GM12878 (cell line): ENCODE measurements at places on chromosomes 6 and 20.

DNA sequence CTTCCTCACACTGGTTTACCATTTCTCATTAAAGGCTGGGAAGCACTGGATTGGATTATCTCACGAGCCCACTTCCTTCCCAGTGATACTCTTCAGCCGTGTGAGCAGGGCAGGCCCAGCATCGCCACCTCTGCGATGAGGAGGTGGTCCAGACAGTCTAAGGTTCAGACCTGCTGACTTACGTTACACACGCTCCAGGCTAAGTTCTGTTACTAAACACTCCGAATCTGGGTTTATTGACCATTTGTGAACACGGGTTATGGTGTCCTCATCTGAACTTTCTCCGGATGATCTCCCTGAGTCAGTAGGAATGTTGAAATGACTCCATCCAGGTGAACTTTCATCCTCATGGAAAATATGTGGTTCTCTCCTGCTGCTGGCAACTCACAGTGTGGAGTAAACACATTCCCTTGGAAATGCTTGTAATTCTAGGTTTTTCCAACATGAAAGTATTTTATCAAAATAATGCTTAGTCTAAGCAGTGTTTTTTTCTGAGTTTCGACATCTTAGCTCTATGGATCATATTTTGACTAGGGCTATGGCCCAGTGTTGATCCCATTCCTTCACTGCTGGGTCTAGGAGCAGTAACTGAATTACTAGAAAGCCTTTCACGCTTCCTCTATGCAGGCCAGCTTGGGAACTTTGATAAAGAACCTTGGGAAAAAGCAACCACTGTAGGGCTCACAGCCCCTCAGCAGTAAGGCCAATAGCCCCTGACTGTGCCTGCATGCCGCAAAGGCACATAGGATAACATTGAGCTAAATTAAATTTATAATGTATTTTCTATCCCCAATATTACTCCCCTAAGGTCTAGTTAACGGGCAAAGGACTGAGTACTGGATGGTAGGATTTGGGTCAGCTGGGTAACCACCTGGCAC is 37.7 kb upstream of the PXDC1 start:
- no peak for DNase-seq

- DNase-seq: no peak
Observed at GRCh38 chr6:125154118-125154760, 666 bp downstream of the TPD52L1 start.

DNA sequence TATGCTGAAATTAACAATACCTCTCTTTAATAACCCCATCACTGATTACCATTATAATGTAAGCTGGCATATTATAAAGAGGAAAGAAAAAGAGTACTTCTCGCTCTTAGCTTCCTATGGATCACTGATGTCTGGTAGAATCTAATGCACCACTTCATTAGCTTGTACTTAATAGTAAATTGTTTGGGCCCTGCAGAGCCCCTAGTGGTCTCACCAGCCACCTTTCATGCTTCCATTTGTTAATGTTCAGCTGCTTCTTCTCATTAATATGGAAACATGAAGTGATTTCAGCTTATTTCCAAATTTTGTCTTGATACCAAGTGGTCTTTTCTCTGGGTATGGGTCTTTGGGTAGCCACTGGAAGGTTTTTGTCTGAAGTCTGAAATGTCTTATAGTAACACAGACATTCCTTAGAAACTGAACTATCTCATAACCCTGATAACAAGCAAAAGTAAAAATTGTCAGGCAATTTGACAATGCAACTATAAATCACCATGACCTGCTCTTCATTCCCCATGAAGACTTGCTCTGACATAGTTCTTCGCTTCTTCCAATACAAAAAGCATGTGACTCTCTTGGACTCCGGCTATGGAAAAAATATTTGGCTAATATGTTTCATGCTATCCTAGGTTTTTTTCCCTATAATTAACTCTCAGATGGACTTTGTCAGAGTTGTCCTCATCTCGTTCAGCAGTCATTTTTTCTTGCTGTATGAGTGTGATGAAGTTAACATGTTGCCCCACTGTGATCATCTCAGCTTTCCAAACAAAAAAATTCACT is 395.8 kb upstream of the MARCKS start:
- no peak for DNase-seq

DNA sequence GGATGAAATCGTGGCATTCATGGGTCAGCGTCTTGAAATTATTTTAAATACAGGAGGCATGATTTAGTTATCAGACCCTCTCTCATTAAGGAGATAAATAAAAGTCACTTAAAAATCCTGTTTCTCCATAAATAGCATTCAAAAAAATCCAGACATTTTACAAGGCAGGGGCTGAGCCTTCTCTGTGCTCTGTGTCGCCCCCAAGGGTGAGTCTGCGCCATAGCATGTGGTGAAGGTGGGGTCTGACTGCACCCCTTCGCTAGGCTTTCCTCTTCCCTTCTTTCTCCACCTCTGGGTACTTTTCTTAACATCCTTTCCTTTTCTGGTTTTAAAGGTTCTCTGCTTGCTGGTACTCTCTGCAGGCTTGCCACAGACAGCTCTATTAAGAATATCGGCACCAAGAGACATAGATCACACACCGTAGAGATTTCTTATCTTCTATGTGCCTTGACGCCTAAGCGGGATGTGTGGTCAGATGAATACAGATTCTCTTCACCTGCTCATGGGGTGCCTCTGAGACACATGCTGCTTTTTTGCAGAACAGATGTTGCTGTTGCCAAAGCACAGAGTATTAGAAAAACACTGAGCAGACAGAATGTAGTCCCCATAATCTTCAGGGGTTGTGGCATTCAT is 20.1 kb upstream of the FAM209A start:
- no peak for DNase-seq

DNA sequence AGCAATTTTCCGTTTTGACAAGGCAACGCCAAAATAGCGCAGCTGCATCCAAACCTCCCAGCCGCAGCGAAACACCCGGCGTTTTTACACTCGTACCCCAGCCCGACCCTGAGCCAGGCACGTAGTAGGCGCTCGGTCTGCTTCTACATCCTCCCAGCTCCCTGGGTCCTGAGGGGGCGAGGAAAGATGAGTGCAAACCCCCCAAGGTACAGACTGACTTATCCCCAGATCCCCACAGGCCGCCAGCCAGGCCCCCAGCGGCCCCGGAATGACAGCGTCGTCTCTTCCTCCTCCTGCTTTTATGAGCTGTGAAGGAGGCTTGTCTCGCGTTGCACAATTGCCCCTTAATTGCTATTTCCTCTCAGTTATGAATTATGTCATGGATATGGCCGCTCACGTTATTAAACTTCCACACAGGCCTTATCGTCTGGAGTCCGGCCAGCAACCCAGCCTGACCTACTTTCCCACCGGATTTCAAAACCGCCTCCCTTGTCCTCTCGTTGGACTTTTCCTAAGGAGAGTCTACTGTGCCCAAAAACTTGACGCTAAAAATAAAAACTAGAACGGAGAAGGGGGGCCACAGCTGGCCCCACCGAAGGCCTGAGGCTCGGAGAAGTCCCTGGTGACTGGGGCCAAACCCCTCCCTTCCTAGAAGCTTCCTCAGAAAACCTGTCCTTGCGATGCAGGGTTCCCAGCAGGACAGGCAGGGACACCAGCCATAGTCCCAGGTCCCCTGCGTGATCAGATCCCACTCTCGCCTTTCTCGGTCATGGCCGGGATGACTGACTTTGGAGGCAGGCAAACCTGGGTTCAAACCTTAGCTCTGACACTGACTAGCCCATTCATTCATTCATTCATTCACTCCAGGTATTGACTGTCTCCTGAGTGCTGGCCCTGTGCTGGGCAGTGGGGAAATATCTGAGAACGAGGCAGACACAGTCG is 130.9 kb upstream of the PTPN1 start:
- no peak for DNase-seq

GRCh38 chr6:139588734-139589593 is 214.5 kb upstream of the CITED2 start:
- no peak for DNase-seq

- DNase-seq: no peak
Observed at GRCh38 chr6:108862479-108863191, 14.4 kb downstream of the ARMC2 start.

DNA sequence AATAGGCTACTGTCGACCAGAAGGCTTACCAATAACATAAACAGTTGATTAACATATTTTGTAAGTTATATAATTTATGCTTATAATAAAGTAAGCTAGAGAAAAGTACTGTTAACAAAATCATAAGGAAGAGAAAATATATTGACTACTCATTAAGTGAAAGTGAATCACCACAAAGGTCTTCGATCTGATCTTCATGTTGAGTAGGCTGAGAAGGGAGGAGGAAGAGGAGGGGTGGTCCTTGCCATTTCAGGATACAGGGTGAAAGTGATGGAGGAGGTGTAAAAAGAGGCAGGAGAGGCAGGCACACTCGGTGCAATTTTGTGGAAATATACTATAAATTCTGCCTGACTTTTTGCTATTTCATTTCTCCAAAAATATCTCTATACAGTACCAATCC is 10.4 kb downstream of the FBXL4 start:
- no peak for DNase-seq

DNA sequence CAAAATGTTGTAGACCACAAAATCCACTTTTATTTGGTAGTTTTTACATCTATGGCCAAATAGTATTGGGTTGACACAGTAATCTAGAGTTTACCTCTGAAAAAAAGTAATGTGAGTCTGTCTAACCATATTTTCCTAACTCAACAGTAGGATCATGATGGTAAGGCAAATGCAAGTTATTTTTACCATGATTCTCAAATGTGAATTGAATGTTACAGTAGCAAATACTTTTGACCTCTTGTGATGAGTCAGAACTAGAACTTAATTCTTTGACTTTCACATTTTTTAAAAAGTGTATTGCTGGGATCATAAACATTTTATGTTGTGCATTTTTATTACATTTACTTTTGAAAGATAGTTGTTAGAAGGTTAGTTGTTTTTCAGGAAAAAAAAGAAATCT is 22.0 kb downstream of the RNF146 start:
- no peak for DNase-seq

GRCh38 chr6:2179241-2179640 is 66.2 kb downstream of the GMDS start:
- DNase-seq: no peak

DNA sequence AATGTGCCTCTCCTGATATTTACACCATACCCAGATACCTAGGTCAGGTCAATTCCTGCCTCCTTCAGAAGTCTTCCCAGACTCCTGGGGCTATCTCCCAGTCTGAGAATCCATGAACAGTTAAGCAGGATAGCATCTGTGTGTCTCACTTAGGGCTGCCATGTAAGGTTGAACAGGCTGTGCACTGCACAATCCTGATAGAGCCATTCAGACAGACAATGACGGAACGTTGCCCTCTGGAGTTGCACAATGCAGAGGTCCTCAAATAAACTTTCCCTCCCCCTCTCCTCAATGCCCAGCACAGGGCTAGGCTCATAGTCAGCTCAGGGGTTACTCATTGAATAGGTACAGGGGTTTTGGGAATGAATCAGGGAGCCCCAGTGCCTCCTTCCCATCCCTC is 89.7 kb downstream of the CD40 start:
- no peak for DNase-seq

- no peak for DNase-seq
Observed at GRCh38 chr20:7710440-7710839, 229.8 kb downstream of the HAO1 start.

DNA sequence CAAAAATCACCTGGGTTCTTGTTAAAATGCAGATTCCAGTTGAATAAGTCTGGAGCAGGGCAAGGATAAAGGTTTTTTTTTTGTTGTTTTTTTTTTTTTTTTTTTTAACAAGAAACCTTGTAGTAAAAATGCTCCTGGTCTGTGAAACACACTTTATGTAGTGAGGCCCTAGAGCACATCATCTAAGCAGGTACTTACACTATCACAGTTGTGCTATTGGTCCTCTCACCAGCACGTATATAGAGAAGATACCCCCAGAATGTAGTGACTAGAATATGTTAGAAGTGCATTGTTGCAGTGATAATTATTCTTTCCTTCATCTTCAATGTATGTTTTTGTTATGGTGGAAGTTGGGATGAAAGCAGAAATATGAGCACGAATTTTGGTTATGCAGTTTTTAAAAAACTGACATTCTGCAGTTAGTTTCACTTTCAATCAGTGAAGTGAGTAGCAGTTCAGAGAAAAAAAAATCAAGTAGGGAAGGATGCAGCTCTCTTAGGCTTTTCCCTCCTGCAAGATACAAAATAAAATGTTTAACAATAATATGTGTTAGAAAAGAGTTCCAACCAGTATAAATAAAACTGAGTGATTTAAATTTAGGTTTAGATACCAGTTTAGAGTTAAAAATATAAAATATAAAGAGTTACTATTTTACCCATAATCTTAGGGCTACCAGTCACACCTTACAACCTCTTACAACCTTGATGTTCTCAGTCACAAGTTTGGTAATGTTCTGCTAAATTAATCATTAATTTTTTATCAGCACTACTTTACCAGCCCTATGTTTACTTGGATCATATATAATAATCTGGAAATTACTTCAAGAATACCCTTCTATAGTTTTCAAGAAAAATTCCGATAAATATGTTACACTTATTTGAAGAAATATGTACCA is 9.2 kb upstream of the DEFB113 start:
- no peak for DNase-seq

- DNase-seq: no peak
Observed at GRCh38 chr6:128432394-128432793, 88.0 kb downstream of the PTPRK start.

GRCh38 chr6:40391851-40392517 is 195.2 kb downstream of the LRFN2 start:
- DNase-seq: no peak

GRCh38 chr20:38346741-38347140 is 459 bp downstream of the LBP start:
- DNase-seq: no peak
